Astrocyte (in vitro differentiated cells and primary cell): ENCODE measurements at places on chromosomes 4 and X.

- no peak for DNase-seq
Measured at GRCh38 chrX:53031380-53031779, 17.2 kb upstream of the GPR173 start.

- peak; percentile 10 for DNase-seq
Measured at GRCh38 chr4:119299260-119299671, 22.7 kb downstream of the FABP2 start.

DNA sequence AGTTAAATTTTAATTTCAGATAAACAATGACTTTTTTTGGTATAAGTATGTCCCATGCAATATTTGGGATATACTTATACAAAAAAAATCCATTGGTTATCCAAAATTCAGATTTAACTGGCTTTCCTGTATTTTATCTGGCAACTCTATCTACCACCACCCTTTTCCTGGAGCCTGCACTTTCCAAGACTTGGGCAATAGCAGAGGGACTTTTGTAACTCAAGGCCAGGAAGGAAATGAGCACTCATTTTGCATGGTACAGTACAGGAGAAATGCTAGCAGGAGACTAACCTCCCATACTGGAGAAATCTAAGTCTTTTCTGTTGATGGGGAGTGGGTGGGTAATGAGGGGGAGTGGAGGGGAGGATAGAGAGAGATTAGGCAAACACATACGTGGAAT, 37.7 kb upstream of the PLAC1 start:
- DNase-seq = no peak

DNA sequence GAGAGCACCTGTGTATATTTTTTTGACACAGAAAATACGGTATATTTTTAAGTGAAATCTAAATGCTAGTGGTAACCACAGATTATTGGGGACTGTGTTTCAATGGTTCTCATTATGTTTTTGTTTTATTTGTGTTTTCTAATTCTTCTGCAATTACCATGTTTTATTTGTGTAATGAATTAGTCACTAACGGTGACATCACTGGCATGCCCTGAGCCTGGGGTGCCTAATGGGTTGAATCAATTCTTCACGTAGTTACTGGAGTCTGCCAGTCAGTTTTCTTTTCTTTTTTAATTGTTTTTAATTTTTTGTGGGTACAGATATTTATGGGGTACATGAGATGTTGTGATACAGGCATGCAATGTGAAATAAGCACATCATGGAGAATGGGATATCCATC, 168.8 kb downstream of the RELL1 start:
- no peak for DNase-seq

DNA sequence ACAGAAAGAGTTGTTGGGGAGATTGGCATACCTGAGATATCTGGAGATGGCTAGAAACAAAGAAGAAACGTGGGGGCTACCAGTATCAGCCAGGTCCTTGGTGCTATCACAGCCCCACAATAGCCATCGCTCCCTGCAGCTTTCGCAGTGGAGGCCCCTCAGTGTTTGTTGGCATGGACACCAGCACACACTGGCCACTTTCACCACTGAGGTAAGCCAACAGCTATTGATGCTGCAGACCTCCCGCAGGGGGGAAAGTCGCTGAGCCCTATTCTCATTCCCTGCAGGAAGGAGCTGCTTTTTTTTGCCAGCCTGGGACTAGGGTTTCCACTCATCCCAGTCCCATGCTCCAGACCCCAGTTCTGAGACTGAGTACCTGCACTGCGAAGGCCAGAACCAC, 879.2 kb upstream of the IGFBP7 start:
- no peak for DNase-seq

DNA sequence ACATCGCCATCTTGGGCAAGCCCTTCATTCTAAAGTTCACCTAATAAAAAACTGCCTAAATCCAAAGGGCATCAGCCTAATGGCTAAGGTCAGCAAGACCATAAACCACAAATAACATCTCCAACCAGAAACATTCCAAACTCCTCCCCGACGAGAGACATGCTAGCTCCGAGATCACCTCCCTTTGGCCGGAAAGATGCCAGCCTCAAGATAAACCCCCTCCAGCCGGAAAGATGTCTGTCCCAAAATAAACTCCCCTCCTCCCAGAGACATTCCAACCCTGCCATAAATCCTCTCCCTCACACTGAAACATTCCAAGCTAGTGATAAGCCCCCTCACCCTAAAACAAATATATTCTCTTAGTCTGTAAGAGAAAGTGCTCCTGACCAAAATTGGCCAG, 13.3 kb upstream of the DYNLT3 start:
- DNase-seq = peak; percentile 32

DNA sequence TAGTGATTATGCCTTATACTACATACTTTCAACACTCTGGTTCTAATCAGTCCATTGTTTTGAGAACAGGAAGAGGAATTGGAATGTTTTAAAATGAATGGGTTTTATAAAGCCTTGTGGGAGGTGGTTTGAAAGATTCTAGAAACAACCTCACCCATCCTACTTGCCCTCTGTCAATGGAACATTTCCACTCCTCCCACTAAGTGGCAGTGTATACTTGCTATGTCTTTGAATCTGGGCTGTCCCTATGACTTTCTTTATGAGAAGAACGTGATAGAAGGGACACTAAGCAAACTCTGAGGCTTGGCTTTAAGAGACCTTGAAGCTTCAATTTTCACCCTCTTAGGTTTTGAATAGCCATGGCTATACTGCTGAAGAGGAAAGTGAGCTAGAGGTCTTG, 611.2 kb downstream of the PPP4R3C start:
- no peak for DNase-seq

DNA sequence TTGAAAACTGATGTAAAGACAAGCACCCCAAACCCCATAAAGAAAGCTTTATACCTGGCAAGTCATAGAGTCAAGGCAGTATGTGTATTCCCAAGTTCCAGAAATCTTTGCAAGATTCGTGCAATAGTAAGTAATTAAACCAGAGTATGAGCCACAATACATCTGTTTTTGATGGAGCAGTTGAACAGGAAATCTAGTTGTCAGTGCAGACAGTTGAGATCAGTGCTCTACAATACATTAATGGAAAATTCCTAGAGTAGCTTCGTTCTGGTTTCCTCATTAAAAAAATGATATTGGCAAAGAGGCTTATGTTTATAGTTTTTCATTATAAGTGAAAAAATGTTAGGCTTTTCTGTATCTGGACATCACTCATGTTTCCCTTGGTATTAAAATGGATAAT, 575.3 kb downstream of the TRIML1 start:
- no peak for DNase-seq
